ENCODE measurements at places on chromosomes 3 and 15. TPM values are rescaled to one million over a fixed set of nuclear protein-coding genes. Genes with fewer than 3 reads are reported as not detected.

The TLR9 gene
- not detected for total RNA-seq

The PLOD2 gene
- total RNA-seq: 17.9 TPM

The DNAJC17 gene
- 44.4 TPM for total RNA-seq

DNA sequence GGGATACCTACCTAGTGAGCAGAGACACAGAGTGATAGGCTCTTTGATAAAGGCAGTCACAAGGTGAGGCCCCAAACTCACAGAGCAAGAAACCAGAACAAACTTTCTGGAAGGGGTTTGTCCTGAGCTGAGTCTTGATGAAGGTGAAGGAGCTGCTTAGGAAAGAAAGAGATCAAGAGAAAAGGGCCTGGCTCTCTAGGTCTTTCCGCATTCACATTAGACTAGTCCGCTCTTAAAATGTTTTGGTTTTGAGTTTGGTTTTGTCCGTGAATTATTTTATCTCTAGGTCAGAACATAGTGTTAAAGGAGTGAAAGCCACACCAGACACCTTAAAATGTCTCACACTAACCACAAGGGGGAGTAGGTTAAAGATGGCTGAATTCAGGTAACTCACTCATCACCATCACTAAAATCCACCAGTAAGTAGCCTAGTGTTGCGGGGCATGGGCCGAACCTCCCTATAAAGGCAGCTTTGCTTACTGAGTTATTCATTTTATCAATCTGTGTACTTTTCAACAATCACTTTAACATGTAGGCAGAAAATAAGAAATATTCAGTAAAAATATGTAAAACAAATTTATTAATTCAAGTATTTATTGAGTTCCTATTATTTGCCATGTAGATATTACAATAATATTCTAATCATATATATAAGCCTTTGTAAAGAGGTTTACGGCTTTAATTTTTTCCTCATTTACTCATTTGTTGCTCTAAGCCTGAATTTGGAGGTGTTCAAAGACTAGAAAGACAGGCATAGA, 121.5 kb upstream of the TSC22D2 start:
- H3K27me3 ChIP-seq: no peaks in the 10 kb centered on the region
- no peaks in the 10 kb centered on the region for H3K4me1 ChIP-seq
- H3K4me3 ChIP-seq: no peak overlapping the region
- no peak for DNase-seq
- H3K36me3 ChIP-seq: no peaks in the 10 kb centered on the region

GRCh38 chr15:51200792-51201191, 106.1 kb upstream of the TNFAIP8L3 start:
- H3K27ac ChIP-seq: no peak overlapping the region
- no peaks in the 10 kb centered on the region for H3K27me3 ChIP-seq
- H3K4me1 ChIP-seq: 0 out of 2 replicates have a peak, but pooled peaks cover 4% of the 10 kb centered on the region
- DNase-seq: no peak
- no peak overlapping the region for H3K4me3 ChIP-seq

- no peak overlapping the region for H3K27ac ChIP-seq
- no peak overlapping the region for H3K4me3 ChIP-seq
- H3K27me3 ChIP-seq: no peaks in the 10 kb centered on the region
- H3K36me3 ChIP-seq: no peaks in the 10 kb centered on the region
- DNase-seq: no peak
Measured at GRCh38 chr3:143901105-143901504, 52.8 kb upstream of the SLC9A9 start.

GRCh38 chr15:34799149-34800101, 4.1 kb upstream of the ACTC1 start:
- peak; percentile 33 for DNase-seq
- no peak overlapping the region for H3K27ac ChIP-seq
- no peak overlapping the region for H3K4me3 ChIP-seq
- H3K27me3 ChIP-seq: no peaks in the 10 kb centered on the region

DNA sequence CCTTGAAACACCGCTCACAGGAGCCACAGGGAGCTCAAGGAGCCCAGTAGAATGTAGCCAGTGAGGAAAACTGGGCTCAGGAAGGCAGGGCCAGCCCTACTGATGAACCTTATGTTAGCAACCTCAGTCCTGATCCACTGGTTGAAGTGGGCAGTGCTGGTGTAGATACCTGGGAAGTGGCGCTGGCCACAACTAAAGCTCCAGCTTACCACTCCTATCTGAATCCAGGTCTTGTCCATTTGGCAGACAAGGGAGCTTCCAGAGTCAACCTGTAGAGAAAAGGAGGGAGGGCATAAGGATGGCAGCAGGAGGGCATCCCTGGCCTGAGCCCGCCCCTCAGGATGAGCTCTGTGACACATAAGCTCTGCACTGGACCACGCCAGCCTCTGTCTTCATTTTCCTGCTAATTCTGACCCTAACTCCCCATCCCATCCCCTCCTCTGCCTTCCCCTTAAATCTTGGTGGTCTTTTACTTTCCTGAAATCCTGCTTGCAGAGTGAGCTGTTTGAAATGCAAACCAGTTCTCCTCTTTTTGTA, 2.1 kb upstream of the PRSS50 start:
- H3K4me3 ChIP-seq: no peak overlapping the region
- no peaks in the 10 kb centered on the region for H3K36me3 ChIP-seq
- H3K27me3 ChIP-seq: no peaks in the 10 kb centered on the region
- H3K4me1 ChIP-seq: no peaks in the 10 kb centered on the region

DNA sequence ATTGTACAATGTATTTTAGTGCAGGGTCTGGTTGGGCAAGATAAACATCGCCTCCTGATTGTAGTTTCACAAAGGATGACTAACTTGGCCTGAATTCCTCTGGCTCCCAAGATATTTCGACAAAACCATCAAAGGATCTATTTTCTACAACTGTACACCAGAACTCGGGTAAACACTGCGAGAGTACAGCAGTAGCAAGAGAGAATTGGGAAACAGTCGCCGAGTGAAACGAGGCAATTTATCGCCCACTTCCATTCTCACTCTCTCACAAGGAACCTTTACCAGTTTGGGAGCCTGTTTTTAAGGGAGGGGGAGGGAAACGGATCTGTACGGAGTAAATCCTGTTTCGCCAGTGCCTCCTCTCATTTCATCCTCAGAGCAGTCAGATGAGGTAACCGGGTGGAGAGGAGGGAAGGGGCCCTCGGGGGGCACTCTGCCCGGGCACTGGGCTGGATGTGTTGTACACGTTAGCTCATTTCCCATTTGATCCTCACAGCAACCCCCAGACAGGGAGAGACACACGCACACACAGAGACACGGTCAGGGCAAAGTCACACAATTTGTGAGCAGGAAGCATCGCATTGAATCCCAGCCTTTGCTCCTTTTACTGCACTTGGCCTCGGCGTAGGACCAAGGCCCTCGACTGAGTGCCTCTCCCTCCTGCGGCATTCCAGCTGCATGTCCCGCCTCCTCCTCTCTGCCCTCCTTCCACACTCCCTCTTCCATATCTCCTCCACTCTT, 120.1 kb downstream of the LIPC start:
- no peak overlapping the region for H3K4me3 ChIP-seq
- no peak for DNase-seq

DNA sequence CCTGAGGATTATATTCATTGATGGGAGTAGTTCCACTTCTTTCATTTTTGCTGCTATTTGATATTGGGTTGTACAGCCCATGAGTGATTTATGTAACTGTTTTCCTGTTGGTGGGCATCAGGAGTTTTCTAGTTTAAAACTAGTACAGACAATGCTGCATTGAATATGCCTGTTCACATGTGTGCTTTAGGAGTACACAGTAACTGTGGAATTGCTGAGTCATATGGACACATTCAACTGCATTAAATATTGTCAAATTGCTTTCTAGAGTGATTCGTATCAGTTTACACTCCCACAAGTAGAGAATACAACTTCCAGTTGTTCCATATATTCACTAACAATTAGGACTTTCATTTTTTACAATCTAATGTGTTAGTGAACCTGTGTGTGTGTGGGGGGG, 59.8 kb upstream of the THSD4 start:
- 0 out of 2 replicates have a peak, but pooled peaks cover 4% of the 10 kb centered on the region for H3K36me3 ChIP-seq
- H3K27ac ChIP-seq: no peak overlapping the region
- no peak overlapping the region for H3K4me3 ChIP-seq
- DNase-seq: no peak

DNA sequence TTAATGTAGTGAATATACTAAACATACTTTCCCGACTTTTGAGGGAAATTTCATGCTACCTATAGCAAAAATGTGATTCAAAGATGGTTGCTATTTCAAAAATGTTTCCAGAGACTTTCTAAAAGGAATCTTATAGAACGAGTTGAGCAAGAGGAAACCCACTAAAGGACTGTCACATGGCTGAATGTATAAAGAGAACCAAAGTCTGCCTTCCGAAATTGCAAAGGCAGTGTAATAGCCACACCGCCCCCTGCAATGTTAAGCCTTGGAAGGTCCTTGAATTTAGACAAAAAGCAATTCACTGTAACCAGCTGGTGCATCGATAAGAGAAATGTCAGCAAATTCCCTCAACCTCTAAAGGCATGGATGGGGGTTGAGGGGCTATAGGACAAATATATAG, 142.8 kb downstream of the CHL1 start:
- no peak overlapping the region for H3K27ac ChIP-seq
- DNase-seq: no peak
- no peak overlapping the region for H3K4me3 ChIP-seq
- H3K36me3 ChIP-seq: no peaks in the 10 kb centered on the region
- H3K27me3 ChIP-seq: no peaks in the 10 kb centered on the region

All from H9 (cell line).